ENCODE measurements at places on chromosomes 3 and 15. TPM values are rescaled to one million over a fixed set of nuclear protein-coding genes. Genes with fewer than 3 reads are reported as not detected.

The SGO1 gene
- total RNA-seq: 0.25 TPM

GRCh38 chr3:155741101-155741500, 3.8 kb downstream of the PLCH1 start:
- no peak overlapping the region for H3K27ac ChIP-seq
- peaks cover 49% of the 10 kb centered on the region for H3K27me3 ChIP-seq
- peaks cover 15% of the 10 kb centered on the region for H3K4me1 ChIP-seq
- DNase-seq: no peak
- no peaks in the 10 kb centered on the region for H3K36me3 ChIP-seq

The SNX1 gene
- 80.8 TPM for total RNA-seq

DNA sequence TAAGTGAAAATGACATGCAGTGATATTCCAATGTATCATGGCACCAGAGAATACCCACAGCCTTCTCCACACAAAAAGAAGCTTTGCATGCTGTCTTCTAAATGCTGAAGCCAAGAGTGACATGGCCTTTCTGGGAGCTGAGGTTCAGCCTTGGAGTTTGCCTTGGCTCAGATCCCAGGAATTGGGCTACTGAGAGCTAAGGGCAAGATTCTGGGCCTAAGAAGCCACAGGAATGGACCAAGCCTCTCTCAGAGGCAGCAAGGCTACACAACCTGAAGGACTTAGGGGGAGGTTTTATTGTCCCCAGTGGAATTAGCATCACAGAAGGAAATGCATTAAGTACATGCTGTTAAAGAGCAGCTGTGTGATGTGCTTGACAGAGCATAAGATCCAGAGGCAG, 1078.5 kb downstream of the TUSC7 start:
- no peaks in the 10 kb centered on the region for H3K4me1 ChIP-seq
- no peak for DNase-seq
- no peaks in the 10 kb centered on the region for H3K36me3 ChIP-seq
- H3K27ac ChIP-seq: no peak overlapping the region
- no peak overlapping the region for H3K4me3 ChIP-seq
- no peaks in the 10 kb centered on the region for H3K27me3 ChIP-seq

DNA sequence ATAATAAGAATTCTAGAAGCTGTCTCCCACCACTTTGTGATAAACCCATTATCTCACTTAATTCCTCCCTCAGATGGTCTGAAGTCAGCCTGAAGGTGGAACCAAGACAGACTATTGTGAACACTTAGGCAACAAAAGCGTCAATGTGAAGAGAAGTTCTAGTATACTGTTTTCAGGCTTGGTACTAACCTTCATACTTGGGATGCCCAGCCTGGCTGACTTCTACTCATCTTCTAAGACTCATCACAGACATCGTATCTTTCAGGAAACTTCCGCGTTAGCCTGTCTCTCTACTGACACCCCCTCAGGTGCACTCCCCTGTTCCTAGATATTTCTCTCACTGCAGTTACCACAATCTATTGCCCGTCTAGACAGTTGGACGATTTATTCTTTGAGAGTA, 201.2 kb downstream of the SATB1 start:
- no peaks in the 10 kb centered on the region for H3K4me1 ChIP-seq
- no peaks in the 10 kb centered on the region for H3K27me3 ChIP-seq
- H3K36me3 ChIP-seq: no peaks in the 10 kb centered on the region

All from heart right ventricle (tissue), 16 donors.